Colonic mucosa (tissue), 4 donors: ENCODE measurements at places on chromosomes 12 and 14.

DNA sequence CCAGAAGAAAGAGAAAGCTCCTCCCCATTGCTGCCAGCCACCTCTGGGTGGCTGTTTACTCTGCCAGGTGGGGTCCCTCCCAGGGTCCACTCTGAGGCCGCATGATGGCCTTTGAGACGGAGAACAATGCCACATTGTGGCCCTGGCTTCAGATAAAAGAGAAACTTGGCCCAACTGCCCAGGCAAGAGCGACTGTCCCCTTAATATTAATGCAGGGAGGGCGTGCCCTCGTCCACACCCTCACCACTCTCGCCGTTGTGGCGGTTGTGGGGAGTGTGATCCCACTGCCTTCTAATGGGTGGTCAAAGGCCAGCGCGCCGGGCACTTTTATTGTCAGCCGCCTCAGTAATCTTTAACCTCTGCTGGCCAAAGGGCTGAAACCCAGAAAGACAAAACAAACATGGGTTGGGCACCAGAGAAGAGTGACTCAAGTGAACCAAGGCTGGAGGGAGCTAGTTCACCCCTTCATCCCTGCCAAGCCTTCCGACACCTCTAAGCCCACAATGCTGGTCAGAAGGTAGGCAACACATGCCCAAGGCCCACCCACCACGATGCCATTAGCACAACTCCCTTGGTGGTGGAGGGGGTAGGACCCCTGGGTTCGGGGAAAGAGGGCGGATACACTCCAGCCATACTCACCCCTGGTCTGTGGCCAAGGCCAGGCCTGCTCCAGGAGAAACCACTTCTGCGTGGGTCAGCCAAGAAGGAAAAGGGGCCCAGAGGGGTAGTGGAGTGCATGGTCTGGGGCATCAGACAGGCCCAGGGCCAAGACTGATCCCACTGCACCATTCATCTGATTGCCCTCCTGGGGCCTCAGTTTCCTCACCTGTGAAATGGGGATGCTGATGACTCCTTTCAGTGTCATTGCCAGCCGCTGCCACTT, 44.5 kb upstream of the BCL11B start:
- DNase-seq: peak; percentile 92

GRCh38 chr12:123634142-123634561, 523 bp downstream of the GTF2H3 start:
- peak; percentile 21 for DNase-seq

- DNase-seq: no peak
These were observed 6.9 kb upstream of the CMKLR1 start for GRCh38 chr12:108345716-108346633.

GRCh38 chr12:1811281-1811947, 9.0 kb upstream of the LRTM2 start:
- DNase-seq: no peak

- peak; percentile 31 for DNase-seq
These were observed 128.5 kb downstream of the HMGA2 start for GRCh38 chr12:65952737-65953209.

DNA sequence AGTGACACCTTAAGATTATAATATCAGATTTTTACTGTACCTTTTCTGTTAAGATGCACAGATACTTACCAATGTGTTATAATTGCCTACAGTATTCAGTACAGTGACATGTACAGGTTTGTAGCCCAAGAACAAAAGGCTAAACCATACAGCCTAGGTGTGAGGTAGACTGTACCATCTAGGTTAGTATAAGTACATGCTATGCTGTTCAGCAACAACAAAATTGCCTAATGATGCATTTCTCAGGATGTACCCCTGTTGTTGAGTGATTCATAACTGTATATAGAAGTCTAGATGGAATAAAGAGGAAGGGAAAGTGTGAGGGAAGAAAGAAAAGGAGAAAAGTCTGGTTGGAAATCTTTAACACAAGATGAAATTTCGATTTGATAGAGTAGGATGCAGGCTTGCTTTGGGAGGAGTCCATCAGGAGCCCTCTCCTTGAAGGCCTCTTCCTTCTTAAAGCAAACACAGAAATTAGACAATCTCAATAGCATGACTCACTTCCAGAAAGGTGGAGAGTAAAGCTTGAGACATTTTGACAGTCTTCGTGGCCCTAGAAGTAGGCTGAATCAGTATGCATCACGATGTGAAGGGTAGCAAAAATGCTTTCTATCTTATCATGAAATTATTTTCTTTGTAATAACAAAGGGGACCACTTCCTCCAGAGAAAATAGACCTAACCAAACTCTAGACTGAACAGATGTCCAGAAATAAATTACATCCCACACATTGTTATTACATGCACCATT, 191.5 kb downstream of the SYT1 start:
- DNase-seq: no peak

- no peak for DNase-seq
These were observed 3.5 kb upstream of the CNIH1 start for GRCh38 chr14:54444681-54445080.

GRCh38 chr14:86296173-86296572, 766.2 kb downstream of the FLRT2 start:
- no peak for DNase-seq
